ENCODE measurements at places on chromosomes 6 and 20. TPM values are rescaled to one million over a fixed set of nuclear protein-coding genes. Genes with fewer than 3 reads are reported as not detected.

SLC13A3 gene
- total RNA-seq: 4.6 TPM

ERVFRD-1 gene
- not detected for total RNA-seq

SLPI gene
- total RNA-seq: not detected

MRPL14 gene
- 92.5 TPM for total RNA-seq

MYL9 gene
- 149 TPM for total RNA-seq

MARCKS gene
- 57.1 TPM for total RNA-seq
